ENCODE measurements at places on chromosomes 6 and 20. TPM values are rescaled to one million over a fixed set of nuclear protein-coding genes. Genes with fewer than 3 reads are reported as not detected.

The MYCT1 gene
- total RNA-seq = not detected

The GTF2H4 gene
- total RNA-seq = 15.9 TPM

The ABCF1 gene
- total RNA-seq = 104 TPM

The HEY2 gene
- 0.04 TPM for total RNA-seq

- DNase-seq = no peak
These were observed 70.9 kb upstream of the UFL1 start for GRCh38 chr6:96450770-96451130.

GRCh38 chr6:132359886-132360285 lies 41.4 kb downstream of the MOXD1 start:
- DNase-seq = no peak

- DNase-seq = no peak
These were observed 8.8 kb downstream of the DEFB129 start for GRCh38 chr20:235891-236290.

- DNase-seq = no peak
These were observed 6.3 kb upstream of the MROH8 start for GRCh38 chr20:37185686-37186085.

GRCh38 chr6:167306401-167306998 lies 15.4 kb downstream of the UNC93A start:
- peak; percentile 50 for DNase-seq

DNA sequence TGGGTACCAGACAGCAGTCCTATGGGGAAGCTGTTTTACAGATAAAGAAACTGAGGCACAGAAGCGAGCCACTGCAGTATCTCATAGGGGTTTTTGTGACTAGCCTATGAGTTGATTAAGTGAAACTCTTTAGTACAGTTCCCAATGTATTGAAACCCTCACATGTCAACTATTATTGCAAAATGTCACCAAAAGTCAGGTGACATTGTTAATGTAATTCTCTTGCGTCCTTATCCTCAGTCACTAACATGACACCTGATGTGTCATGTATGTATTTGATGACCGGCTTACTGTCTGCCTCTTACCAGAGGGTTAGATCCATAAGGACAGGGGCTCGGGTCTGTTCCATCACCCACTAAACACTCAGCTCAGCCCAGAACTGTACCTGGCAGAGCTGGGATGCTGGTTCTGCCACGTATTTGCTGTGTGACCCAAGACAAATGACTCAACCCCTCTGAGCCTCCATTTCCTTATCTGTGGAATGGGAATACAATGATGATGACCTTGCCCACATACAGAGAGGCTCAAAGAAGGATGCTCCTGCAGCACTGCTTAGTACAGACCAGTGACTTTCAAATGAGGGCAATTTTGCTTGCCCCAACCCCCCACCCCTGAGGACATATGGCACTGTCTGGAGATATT lies 32.9 kb downstream of the PREX1 start:
- DNase-seq = no peak

- DNase-seq = no peak
These were observed 78.5 kb upstream of the FRMD1 start for GRCh38 chr6:168157272-168158212.

DNA sequence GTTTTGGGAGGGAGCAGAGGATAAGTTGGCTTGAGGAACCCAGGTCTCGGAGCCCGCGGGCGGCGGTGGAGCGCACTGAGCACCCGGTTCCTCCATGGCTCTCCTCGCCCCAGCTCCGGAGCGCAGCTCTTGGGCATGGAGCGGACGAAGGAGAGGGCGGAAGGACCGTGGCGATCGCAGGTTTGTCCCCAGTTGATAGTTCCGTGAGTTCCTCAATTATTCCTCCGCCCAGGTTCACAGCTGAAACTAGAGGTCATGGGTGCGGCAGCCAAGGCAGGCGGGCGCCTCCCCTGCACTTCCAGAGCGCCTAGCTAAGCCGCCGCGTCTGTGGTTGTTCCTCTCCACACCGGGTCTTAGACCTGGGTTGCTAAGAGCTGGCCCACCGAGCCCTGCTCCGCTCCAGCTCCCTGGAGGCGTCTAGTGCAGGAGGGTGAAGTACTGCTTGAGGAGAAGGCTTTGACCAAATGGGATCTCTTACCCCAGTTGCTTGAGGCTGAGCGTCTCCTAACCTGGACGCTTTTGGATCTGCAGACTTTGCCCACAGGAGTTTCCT lies at the start of gene HTR1B:
Gene HTR1B, minus strand, starts transcription at position 184 of the 553 bp plus-strand sequence. Its CDS starts 88 bp downstream, at position 96.
- no peak for DNase-seq

DNA sequence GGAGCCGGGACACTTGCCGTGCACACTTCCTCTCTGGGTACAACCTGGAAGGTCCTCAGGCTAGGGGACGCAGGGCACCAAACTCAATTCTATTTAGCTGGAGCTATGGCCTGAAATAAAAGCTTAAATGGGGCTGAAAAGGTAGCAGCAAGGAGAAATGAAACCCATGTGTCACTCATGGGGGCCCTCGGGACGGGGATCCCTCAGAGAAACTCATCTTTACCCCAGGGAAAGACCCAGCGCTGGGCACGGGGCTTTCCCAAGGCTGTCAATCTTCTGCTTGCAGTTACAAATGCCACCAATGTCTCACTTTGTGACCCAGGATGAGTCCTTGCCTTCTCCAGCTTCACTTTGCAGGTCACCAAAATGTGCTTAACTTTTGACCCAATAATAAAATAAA lies 16.5 kb downstream of the SNAI1 start:
- DNase-seq = no peak

DNA sequence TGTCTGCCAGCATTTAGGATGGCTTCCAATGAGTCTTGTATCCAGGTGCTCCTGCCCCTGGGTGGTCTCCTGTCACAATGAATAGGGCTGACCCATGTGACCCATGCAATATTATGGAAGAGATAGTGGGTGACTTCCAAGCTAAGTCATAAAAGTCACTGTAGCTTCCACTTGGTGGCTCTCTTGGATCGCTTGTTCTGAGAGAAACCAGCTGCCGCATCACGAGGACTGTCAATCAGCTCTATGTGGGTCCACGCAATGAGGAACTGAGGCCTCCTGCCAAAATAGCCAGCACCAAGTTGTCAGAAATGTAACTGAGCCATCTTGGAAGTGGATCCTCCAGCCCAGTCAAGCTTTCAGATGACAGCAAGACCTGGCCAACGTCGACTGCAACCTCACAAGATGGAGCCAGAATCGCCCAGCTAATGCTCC lies 14.9 kb upstream of the MATN4 start:
- peak; percentile 86 for DNase-seq

DNA sequence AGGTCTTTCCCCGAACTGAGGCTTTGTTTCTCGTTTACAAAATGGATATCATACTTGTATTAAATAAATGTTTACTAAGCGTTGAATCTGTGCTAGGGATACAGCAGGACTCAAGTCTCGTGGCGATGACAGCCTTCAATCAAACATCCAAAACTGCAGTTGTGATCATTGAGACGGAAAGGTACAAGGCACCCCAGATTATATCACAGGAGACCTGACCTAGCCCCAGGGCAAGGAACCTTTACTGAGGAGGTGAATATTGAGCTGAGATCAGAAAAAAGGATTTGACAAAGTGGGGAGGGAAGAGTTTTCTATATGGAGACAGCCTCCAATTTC lies 476 bp downstream of the AAR2 start:
- no peak for DNase-seq

DNA sequence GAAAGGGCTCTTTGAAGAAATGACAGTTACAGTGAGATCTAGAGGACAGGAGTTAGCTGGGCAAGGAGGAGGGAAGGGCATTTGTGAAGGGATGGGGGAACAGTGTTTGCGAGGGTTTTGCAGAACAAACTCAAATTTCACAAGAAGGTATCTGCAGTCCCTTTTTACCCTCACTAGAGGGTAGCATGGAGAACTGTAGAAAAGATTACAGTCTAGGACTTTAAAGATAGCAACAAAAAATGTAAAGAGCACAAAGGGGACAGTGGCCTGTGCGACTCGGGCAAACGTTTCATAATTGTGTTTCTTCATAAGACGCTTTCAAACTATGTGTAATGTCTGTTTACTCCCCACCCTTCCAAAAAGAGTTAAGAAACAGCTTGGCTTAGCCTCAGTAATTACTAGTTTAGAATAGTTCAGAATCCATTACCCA lies 21.2 kb upstream of the ASXL1 start:
- DNase-seq = peak; percentile 86

DNA sequence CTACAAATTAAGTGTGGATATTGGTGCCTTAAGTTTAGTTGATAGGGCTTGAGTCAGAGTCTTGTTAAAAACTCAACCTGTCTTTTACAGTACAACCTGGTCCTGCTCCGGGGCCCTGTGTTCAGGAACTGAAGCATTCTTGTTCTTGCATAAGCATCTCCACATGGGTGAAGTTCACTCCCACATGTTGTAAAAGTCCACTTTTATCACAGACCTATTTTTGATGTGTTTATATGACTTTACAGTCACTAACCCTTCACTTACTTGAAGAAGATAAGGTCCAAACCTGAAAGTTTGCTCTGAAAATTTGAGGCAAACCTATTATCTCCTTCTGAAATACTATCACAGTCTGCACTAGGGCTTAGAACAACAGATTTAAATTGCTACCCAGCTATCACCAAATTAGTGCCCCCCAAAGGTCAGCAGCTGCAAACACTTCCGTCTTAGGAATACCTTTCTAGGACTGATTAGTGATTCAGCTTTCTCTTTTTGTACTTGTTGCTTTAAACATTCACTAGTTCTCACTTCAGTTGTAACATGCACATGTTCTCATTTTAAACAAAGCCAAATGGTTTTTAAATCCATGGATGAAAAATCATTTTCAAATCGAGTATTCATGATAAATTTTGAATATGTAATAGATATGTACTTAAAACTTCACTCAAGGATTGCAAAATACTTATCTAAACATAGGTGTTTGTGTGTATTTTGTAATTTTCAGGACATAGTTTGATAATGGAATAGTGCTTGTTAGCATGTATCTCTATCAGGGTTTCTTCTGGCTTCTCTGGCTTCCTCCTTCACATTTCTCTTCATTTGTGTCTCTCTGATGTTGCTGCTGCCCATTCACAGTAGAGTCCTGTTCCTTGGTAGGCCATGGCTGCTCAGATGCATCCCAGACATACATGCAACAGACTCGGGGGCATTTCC lies 469.8 kb upstream of the SOX4 start:
- DNase-seq = no peak

DNA sequence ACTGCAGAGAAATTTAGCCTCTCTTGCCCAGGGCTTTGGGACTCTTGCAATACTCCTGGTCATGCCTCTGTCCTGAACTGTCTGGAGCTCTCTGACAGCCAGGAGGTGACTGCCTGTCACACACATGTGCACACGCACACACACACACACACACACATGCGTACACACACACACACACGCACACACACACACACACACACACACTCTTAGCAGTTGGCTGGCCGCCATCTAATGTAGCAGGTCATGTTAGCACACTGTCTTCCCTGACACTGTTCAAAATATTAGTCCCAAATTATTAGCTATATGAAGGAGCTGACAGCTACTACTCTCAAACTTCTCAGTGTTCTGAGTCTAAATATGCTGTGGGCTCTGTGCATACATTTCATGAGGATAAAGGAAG lies 60.9 kb downstream of the IPCEF1 start:
- no peak for DNase-seq

DNA sequence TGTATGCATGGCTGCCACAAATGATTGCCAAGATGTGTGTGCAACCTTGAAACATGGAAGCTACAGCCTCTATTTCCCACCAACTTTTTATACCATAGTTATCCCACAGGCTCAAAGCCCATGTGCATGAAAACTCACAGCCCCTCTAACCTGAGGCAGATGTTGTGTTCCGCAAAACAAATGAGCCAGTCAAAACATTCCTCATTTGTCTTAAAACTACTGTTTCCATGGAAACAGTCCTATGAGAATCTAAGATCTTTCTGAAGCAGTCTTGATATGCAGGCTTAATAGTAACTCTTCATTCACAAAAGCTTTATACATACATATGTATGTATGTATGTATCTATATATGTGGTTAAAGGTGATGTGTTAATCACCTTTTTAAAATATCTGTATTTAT lies 31.2 kb upstream of the MANEA start:
- no peak for DNase-seq

DNA sequence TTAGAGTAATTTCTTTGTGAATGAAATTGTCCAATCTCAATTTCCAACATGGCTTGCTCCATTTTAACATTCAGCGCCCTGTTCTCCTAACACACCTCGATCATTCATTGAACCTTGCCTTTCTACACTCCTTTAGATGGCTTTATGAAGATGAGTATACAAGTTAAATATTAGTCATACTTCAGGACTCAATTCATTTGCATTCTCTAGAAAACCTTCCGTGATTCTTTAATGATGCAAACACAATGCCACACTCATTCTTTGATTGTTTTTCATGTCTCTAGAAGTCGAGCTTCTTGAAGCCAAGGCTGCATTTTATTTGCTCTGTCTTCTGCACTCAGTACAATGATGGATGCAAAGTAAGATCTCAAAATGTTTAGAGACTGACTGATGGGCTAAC lies 641.2 kb downstream of the DOK5 start:
- no peak for DNase-seq

DNA sequence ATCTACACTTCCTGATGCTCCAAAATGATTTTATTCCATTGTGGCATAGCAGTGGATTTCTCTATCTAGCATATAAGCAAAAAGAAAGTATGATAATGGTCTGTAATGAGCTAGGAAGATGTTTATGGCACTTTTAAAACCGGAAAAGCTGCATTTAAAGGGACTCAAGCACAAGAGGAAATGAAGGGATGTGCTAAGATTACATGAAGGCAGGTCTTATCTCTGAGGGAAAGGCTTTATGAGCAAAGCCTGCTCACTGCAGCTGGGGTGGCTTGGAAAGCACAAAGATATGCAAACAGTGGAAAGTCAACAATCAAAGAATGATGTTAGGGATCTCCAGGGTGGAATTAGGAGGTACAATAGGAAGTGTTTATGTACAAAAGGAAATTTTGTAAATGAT lies 138.2 kb downstream of the TENT5A start:
- DNase-seq = peak; percentile 13

DNA sequence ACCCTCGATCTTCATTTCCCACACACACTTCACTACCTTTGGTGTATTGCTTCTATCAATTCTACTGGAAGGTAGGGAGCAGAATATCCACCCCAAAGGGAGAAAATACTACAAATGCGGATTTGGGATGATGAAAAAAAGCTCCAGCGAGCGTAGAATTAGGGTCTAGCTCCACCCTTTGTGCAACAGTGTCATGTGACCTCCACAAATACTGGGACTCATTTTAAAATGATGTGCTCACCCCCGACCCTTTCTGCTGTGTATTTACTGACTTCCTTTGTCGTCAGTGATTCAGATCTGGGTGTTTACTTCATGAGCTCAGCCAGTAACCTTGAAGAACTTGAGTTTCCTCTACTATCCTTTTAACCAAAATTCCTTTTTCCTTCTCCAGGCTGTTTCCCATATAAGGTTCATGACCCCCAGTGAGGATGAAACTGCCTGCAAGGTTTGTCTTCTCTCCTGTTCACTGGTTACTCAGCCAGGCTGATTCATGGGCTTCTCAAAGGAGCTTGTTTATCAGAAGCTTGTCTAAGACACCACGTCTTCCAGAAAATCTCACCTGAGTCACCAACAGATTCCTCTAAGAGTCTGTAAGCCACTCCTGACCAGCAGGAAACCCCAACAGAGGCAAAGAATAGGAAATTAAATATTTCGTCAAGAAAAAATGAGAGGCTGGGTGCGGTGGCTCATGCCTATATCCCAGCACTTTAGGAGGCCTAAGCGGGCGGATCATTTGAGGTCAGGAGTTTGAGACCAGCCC lies 39.6 kb upstream of the PAX1 start:
- DNase-seq = no peak
